NCI-H1930 (cell line): ENCODE measurements at places on chromosomes 1 and 21.

DNA sequence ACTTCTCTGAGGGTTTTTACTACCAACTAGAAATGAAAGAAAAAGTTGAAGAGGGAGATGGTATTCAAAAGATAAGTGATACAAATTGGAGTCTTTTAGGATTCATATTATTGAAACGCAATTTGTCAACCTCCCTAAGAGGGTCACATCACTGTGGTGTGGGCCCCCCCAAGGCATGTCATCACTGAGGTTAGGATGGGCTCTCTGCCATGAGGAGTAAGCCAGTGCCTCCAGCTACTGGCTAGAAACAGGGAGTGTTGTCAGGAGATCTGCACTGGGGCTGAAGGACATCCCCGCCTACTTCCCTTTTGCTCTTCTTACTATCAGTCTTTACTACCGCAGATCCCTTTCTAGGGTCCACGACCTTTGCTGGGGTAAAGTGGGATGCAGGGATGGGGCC lies 25.9 kb downstream of the ITSN1 start:
- DNase-seq, result no peak

DNA sequence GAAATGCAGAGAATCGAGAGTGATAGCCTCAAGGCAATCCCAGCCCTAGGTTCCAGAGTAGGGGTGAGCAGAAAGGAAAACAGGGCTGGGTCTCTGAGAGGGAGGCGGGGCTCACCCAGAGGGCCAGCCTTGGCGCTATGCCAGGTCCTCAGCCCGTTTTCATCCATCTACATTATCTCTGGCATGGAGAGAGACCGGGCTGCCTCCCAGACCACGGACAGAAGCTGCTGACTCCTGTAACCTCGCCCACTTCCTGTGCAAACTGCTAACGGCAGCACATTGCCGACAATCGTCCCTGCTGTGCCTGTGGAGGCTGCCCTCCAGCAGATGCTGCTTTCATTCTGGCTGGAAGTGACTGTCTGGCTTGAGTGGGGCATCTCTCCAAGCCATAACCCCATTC lies 569.1 kb downstream of the NPHP4 start:
- no peak for DNase-seq

DNA sequence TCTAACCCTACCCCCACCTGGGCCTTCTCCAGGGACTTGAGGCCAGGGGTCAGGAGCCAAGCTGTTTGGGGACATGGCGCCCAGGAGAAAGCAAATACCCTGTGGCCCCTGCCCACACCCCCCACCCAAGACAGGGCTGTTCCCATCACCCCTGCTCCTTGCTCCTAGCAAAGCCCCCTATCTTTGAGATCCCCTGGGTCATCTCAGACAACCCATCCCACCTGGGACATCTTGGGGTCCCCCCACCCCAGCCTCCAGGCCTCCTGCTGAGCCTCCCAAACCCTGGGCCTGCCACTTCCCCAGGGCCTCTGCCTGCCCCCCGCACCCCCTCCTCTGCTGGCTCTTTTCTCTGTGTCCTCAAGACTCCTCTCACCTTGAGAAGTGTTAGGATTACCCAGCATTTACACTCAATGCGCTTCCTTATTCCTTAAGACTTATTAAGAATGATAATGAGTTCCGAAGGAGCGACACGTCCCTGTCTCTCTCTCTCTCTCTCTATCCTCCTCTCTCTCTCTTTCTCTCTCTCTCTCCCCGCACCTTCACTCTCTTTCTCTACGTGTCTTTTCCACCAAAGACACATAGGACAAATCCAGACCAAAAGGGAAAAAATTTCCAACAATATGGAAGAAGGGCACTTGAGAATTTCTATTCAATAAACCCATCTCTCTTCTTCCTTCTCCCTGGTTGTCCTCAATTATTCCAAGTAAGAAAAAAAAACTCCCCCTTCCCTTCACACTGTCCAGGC lies 7.2 kb downstream of the CASZ1 start:
- DNase-seq, result no peak

DNA sequence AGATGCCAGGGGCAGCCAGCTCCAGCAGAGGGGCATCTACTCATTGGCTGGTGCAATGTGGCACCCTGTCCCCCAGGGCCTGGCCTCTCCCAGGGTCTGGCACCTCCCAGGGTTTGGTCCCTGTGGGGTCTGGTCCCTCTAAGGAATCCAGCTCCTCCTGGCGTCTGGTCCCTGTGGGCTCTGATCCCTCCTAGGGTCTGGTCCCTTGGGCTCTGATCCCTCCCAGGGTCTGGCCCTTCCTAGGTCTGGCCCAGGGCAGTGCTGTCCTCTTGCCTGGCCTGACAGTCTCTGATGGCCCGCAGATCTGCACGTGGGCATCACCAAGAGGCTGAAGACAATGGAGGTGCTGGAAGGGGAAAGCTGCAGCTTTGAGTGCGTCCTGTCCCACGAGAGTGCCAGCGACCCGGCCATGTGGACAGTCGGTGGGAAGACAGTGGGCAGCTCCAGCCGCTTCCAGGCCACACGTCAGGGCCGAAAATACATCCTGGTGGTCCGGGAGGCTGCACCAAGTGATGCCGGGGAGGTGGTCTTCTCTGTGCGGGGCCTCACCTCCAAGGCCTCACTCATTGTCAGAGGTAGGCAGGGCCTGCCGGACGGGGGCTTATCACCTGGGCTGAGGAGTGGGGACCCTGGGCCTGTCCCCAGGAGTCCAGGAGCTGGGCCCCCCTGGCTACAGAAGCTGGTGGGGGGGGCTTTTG lies 73.9 kb downstream of the OBSCN start:
- DNase-seq, result no peak

- no peak for DNase-seq
These were observed 295.4 kb downstream of the AGBL4 start for GRCh38 chr1:49728377-49728776.

- DNase-seq, result no peak
These were observed 157.0 kb downstream of the RERE start for GRCh38 chr1:8660411-8660828.

DNA sequence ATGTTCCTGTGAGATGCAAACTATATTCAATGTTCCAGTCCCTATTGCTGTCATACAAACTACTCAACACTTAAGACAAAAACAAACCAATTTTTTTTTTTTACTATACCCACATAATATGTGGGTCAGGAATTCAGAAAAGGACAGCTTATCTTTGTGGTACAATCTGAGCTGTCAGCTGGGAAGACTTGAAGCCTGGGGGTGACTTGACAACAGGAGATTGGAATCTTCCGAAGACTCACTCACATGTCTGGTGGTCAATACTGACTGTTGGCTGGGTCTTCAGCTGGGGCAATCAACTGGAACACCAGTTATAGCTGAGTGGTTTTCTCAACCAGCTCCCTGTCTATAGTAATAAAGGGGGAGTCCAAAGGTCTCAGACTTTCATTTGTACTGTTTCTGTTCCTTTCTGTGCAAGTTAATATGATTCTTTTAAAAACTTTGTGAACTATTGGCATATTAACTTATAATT lies 81.7 kb upstream of the ATP1B1 start:
- DNase-seq, result no peak

- DNase-seq, result no peak
These were observed 87.9 kb downstream of the RIPK4 start for GRCh38 chr21:41678924-41679318.

GRCh38 chr1:73886716-73887115 lies 311.3 kb downstream of the LRRIQ3 start:
- DNase-seq, result no peak

- no peak for DNase-seq
These were observed 116.0 kb downstream of the PROX1 start for GRCh38 chr1:214103778-214104177.

- DNase-seq, result no peak
These were observed 49.8 kb downstream of the DISP3 start for GRCh38 chr1:11528611-11529261.

DNA sequence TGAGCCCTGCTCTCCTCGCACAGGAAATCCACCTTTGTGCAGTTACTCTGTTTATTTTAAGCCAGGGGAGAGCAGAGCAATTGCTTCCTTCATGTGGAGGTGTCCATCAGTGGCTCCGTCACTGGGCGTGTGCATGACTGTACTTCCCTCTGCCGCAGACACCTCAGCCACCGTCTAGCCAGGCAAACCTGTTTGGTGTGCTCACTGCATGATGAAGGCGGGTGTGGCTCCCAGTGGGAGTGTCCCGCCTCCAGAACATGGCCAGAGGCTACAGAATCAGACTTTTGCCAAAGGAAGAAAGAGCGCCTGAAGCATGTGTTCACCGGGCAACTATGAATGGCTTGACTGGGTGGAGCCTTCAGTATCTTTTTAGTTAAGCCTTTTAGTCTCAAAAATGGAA lies 26.1 kb upstream of the LAMC2 start:
- DNase-seq, result no peak

GRCh38 chr1:203544978-203545816 lies 51.2 kb downstream of the OPTC start:
- no peak for DNase-seq

GRCh38 chr1:169890761-169891538 lies 2.7 kb downstream of the SCYL3 start:
- DNase-seq, result no peak

GRCh38 chr1:213891989-213892902 lies 95.5 kb upstream of the PROX1 start:
- DNase-seq, result no peak

GRCh38 chr1:7062346-7063061 lies 277.2 kb downstream of the CAMTA1 start:
- no peak for DNase-seq

DNA sequence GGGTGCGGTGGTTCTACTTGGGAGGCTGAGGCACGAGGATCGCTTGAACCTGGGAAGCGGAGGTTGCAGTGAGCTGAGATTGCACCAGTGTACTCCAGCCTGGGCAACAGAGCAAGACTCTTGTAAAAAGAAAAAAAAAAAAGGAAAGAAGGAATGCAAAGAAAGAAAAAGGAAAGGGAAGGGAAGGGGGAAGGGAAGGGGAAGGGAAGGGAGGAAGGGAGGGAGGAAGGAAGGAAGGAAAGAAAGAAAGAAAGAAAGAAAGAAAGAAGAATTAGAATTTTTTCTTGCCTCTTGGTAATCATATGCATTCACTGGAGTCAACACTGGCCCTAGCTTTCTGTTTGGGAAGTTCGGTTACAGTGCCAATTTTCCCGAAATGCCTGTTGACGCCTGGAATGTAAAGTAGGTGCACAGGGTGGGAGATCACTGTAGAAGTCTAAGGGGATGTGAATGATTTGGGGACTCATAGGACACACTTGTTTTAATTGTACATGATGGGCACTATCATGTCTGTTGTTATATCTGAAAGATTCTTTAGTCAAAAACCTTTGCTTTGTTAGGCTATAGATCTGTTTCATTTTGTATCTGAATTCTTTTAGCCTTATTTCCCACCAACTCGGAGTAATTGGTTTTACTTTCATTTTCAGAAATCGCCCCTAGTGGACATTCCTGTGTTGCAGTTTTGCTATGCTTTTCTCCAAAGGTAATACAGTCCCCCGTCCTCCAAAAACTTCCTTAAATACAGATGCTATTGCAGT lies 59.8 kb upstream of the MORC3 start:
- no peak for DNase-seq

DNA sequence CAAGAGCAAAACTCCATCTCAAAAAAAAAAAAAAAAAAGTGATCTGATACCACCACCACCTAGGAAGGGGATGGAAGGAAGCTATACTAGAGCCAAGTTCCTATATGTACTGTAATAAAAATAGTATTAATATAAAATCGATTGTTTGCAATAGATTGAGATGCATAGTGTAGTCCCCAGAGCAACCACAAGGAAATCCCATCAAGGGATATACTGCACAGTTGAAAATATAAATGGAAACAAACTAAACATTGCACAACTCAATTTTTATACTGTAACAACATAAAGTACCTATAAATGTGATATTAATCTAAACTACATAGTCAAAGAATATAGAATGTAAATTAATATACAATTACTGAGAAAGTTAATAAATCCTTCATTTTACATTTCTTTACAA lies 20.9 kb upstream of the PSMG1 start:
- DNase-seq, result no peak

- no peak for DNase-seq
These were observed 26.8 kb downstream of the CCN1 start for GRCh38 chr1:85607126-85607920.

DNA sequence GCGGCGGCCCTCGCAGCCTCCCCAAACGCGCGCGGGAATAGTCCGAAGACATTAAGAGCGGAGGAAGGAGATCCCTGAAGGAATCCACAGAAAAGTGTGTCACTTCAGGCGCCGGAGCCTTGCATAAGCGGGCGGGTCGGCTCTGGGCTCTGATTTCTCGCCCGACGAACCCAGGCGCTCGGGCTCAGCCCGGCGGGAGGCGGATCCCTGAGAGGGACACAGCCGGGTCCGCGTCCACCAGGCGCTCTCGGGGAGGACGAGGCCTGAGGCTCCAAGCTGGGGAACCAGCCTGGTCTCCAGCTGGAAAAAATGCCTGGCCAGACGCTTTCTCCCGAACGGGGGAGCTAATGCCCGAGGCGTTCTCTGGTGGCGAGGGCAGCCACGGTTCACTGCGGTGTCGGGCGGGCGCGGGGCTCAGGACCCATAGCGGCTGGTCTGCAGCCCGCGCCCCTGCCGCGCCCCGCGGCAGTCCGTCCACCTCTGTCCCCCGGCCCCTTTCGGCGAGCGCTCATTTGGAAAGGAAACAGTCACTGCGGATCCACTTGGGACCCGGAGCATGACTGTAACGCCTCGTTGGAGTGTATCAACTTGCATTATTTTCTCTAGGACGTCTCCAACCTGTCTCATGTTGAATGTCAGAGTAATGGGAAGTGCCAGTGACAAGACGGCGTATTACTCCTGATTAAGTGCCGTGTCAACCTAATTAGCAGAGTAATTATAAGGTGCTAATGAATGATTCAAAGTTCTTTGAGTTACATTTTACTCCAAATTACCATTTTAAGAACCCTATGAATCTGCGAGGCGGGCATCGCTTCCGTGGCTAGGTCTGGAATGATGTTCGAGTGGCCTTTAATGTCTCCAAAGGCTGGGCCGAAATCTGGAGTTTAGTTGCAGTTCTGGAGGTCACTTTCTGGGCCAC lies 1.6 kb upstream of the BARHL2 start:
- no peak for DNase-seq

GRCh38 chr1:236147068-236147467 lies 4.7 kb downstream of the GPR137B start:
- no peak for DNase-seq

DNA sequence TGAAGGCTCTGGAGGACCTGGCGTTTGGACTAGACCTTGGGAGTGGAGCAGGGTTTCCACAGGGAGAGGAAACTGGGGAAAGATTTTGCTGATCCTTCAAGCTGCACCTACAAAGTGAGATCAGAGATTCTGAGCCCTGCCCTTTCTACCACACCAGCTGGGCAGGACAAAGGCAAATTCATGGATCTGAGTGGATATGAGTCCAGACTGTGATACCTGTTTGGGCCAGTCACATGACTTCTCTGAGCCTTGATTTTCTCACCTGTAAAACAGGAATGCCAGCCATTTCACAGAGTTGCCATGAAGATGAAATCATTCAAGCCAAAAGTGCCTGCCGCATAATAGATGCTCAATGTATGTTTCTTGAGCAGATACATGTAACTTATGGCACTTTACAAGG lies 4.9 kb upstream of the RASSF5 start:
- no peak for DNase-seq

GRCh38 chr1:46784666-46785065 lies 14.2 kb upstream of the CYP4B1 start:
- no peak for DNase-seq

GRCh38 chr1:98051065-98051675 lies 130.3 kb upstream of the DPYD start:
- DNase-seq, result peak; percentile 64
